NCI-H2171 (cell line): ENCODE measurements at places on chromosomes 12 and 14.

GRCh38 chr12:75184516-75184915 is 25.1 kb downstream of the KCNC2 start:
- DNase-seq = no peak

DNA sequence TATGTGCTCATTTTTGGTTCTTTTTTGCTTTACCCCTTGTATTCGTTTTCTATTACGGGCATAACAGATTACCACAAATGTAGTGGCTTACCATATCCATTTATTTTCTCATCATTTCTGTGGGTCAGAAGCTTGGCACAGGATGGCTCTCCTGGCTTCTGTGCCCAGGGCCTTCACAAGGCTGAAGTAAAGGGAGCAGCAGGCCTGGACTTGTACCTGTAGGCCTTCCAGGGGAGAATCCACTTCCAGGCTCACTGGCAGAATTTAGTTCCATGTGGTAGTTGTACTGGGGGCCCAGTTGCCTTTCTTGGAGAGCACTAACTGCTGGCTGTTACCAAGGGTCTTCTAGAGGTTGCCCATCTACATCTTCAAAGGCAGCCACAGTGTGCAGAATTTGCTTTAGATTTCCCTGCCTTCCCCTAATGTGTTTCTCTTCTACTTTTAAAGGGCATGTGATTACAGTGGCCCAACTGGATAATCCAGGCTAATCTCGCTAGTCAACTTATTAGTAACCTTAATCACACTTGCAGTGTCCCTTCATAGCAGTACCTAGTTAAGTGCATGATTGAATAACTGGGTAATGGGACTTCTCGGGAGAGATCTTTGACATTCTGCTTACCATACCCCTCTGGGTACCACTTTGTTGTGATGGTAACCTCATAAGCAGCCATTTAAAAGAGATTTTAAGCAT is 67.0 kb downstream of the CRADD start:
- DNase-seq = no peak

GRCh38 chr14:33754261-33754660 is 196.6 kb downstream of the EGLN3 start:
- no peak for DNase-seq

DNA sequence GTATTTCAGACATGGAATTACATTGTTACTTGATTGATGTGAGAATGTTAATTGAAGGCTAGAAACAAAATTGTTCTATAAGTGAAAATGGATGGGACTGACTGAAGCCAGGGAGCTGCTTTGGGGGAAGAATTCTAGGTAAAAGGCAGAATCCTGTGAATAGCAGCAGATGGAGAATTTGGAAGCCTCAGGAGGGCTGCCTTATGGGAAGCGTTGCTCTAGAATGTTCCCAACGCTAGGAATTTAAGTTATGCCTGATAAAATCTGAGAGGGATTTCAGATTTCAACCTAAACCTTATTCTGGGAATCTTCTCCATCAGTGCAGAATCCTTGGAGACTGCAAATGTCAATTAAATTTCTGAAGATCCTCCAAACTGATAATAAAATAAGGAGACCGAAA is 858.2 kb upstream of the FLRT2 start:
- DNase-seq = no peak

DNA sequence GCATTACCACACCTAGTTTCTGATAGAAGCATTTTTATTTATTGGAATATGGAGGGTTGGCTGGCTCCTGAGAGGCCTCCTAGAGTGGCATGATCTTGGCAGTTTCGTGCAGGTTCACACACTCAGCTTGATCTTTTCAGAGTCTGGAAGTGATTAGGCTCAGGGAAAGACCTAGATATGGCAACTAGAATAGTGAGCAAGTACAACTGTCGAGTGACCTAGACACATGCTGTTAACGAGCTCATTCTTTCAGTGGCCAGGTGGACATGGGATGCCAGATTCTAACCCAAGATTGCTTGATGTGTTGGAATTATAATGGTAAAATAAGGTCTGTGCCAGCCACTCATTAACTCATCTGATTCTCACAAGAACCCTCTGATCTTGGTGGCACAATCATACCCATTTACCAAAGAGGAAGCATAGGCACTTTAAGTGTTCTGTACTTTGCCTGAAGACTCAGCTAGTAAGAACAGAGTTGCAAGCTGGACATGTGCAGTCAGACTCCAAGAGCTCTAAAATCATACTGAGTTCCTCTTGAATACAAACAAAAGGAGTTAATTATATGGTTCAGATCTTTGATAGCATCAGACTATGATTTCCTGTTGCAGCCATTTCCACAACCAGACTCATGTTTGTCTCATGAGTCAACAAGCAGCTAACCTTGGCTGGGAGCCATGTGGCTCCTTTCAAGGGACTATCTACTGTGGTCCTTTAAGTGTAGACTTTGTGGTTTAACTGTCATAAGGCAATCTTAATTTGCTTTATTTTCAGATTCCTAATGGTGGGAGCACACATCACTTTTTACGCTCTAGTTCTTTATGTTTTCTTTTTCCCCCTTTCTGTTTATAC is 144.2 kb downstream of the PLEKHA5 start:
- DNase-seq = no peak

DNA sequence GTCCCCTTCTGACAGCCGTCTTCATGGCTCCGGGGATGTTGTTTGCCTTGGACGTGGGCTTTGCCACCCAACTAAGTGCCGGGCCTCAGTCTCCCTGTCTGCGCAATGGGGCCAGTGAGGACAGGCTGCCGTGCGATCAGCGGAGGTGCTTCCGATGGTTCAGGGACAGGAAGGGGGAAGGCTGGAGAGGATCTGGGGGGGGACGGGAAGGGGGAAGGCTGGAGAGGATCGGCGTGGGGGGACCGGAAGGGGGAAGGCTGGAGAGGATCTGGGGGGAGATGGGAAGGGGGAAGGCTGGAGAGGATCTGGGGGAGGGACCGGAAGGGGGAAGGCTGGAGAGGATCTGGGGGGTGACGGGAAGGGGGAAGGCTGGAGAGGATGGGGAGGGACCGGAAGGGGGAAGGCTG is 3.4 kb downstream of the MMP17 start:
- peak; percentile 29 for DNase-seq

DNA sequence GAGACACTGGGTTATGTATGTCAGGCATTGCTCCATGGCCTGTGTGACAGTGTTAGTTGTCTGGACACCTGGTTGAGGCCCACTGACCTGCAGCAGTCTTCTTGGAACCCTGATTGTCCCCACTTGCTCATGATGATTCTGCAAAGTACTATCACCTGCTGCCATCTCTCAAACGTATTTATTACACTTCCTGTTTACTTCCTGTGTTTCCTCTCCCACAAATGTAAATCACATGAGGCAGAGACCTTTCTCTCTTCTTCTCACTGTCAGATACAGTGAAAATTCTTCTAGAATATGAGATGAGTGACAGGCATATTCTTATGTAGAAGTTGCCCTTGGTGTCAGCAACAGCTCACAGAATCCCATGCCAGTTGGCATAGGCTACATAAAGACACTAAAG is 186.9 kb upstream of the CNTN1 start:
- no peak for DNase-seq

- DNase-seq = peak; percentile 89
Measured at GRCh38 chr12:1791104-1791841, 29.1 kb upstream of the LRTM2 start.

GRCh38 chr14:72457641-72458040 is 436.3 kb downstream of the DPF3 start:
- DNase-seq = no peak

DNA sequence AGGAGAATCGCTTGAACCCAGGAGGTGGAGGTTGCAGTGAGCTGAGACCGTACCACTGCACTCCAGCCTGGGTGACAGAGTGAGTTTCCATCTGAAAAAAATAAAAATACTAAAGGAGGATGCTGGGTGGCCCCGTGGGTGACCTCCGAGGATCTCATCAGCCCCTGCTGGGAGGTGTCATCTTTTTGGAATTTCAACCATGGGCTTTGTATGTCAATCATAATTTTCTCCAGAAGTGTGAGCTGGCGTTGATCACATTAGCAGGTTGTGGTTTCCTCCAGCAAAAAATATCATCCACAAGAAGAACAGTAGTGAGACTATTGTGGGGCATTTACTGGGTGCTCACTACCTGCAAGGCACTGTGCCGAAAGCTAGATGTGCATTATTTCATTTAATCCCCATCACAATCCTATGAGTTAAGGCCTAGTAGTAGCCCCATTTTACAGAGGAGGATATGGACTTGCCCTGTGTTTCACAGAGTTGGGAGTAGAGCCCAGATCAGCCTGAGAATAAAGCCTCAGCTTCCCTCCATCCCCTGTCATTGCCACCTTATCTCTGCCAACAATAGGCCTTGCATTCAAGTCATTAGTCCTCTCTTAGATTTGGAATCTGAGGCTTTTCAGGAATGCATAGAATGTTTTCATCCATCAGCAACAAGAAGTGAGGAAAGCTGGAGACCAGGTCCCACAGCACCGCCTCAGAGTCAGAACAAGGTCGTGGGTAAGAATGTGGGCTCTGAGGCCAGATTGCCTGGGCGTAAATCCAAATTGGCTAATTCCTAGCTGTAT is 39.8 kb downstream of the SVOP start:
- no peak for DNase-seq

- no peak for DNase-seq
Measured at GRCh38 chr12:46361667-46362034, 10.9 kb downstream of the SLC38A2 start.

DNA sequence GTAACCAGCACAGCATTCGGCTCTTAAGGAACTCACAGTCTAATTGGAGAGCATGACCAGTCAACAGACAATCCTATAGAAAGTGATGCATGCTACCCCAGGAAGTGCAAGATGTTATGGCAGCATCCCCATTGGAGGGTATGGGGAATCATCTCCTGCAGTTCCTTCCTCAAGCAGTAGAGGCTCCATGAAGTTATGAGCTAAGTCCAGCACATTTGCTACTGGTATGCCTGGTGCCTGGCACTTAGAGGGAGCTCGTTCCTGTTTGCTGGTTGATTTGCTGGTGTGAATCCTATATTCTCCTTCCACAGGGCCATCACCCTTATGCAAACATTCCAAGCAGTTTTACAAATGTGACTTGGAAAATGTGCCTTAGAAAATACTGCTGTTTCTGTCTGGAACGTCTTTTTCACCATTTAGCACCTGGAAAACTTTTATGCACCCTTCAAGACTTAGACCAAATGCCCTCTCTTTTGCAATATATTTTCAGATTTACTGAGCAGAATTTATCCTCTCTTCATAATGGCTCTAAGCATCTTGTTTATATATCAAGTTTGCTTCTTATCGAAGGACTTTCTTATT is 136.1 kb upstream of the WSCD2 start:
- DNase-seq = peak; percentile 50

- no peak for DNase-seq
Measured at GRCh38 chr14:50816395-50817047, 14.4 kb downstream of the NIN start.

DNA sequence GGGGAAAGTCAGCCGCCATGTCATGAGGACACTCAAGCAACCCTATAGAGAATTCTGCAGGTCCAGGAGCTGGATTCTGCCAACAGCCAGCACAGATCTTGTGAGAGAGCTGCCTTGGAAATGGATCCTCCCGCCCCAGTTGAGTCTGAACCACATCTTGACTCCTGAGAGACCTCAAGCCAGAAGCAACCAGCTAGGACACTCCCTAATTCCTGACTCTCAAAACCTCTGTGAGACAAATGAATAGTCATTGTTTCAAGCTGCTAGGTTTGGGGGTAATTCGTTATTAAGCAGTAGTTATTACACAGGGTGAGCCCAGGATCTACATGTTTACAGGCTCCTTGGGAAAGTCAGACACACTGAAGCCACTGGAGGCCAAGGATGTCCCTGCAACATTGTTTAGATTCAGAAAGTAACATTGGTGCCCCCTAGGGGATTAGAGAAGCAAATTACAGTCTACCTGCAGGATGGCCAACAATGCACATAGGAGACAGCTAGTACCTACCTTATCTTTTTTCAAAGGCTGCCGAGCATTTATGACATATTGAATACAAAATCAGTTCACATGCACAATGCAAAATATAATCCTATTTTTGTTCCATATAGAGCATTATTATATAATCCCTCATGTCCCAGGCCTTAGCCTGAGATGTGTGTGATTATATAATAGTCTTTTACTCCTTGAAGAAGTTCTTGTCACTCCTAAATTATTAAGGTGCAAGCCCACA is 57.9 kb upstream of the FICD start:
- DNase-seq = peak; percentile 60

DNA sequence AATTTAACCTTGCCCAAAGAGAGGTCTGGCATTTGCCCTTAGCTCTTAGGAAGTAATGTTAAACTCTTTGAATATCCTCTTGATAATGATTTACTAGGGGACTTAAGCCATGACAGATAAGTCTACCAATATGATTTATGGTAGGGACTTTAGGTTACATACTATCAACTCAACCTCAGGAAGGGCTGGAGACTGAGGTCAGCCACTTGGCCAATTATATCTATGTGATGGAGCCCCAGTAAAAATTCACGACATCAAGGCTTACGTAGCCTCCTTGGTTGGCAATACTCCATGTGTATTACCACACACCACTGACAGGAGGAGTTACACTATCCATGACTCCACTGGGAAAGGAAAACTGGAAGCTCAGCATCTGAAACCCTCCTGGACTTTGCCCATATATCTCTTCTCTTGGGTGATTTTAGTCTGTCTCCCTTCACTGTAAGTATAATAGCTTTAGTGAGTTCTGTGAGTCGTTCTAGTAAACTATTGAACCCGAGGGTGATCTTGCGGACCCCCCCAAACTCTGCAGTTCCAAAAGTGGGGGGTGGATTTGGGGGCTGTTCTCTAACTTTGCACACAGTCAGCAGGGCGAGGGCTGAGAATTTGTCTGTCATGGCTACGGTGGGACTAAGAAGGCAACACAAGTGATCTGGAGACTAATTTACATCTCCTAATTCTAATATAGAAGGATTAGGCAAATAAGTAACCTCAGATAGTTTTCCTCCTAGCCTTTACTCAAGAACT is 62.3 kb downstream of the R3HDM2 start:
- DNase-seq = no peak

- DNase-seq = no peak
Measured at GRCh38 chr12:68422956-68423574, 90.9 kb upstream of the MDM1 start.
